ENCODE measurements at places on chromosomes 2 and 18.
A peak's percentile ranks its signal among the peaks of the same experiment; 100 is the strongest.

DNA sequence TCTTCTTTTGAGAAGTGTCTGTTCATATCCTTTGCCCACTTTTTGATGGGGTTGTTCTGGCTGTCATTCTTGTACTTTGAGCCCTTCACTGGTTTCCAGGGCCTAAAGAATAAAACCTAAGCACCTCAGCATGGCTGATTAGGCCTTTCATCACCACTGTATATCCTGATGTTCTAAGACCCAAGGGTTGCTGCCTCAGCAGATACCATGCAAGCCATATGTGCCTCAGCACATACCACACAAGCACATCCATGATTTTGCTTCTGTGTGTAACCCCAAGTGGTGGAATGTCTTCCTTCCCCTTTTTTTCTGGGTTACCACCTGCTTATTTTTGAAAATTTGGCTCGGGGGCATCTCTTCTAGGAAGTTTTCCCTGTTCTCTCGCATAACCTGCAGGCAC, 11.4 kb downstream of the RBKS start:
- DNase-seq = no peak

- DNase-seq = no peak
These were observed 292.0 kb downstream of the GBX2 start for GRCh38 chr2:235876099-235876679.

GRCh38 chr2:219697811-219698747, 70.6 kb downstream of the SLC4A3 start:
- DNase-seq = no peak

GRCh38 chr2:109213646-109214433, 84.8 kb downstream of the SH3RF3 start:
- peak; percentile 22 for DNase-seq

- no peak for DNase-seq
These were observed 814.2 kb downstream of the LRP1B start for GRCh38 chr2:141316606-141317005.

GRCh38 chr2:101199251-101199791, 48.1 kb upstream of the TBC1D8 start:
- DNase-seq = no peak

DNA sequence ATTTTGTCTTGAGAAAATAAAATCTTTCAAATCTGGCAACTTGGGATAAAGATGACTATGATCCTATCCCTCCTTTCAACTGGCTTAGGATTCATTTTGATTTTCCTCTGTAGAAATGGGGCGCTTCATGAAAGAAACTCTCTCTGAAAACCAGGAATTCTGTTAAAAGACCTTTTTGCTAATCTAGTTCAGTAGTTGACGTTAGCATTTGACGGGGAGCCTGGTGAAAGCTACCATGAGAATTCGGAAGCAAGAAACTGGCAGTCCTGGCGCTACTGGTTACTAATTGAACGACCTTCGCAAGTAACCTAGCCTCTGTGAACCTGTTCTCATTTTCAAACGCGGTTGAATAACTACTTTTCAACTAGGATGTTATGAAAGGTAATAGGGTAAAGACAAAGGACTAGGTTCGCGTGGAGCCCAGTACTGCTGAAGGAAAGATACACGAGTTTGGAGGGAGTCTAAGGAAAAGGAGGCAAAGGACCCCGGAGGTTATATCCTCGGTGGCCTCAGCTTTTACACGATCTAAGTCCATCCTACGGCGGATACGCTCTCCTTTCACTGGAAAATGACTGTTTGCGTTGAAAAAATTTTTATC, 604 bp upstream of the STK11IP start:
- DNase-seq = no peak

DNA sequence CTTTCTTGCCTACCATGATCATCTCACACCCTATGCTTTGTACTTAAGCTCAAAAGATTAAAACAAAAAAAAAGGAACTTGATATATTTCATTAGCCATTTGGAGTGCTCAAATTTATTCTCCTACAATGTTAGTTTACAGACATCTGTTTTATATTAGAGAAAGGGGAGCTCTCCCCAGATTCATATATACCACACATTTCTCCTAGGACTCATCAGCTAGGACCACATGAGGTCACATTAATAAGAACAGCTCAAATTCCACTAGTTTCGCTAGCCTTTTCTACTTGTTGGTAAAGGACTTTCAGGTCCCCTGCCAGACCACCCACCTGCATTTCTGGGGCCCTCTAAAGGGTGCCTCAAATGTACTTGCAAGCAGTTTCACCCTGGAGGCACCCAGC, 151.2 kb upstream of the MMADHC start:
- DNase-seq = no peak

DNA sequence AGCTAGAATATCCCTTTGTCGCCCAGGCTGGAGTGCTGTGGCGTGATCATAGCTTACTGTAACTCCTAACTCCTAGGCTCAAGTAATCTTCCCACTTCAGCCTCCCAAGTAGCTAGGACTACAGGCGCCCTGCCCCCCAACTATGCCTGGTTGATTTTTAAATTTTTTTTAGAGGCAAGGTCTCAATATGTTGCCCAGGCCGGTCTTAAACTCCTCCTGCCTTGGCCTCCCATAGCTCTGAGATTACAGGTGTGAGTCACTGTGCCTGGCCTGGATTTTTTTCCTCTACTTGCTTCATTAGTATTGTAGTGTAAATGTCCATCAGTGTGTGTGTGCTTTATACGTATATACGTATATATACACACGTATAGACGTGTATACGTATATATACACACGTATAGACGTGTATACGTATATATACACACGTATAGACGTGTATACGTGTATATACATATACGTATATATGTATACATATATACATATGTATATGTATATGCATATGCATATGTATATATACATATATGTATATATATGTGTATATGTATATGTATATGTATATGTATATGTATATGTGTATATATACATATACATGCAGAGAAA, 124.4 kb downstream of the DIS3L2 start:
- no peak for DNase-seq

GRCh38 chr2:96485751-96486651, 19.2 kb downstream of the NEURL3 start:
- peak; percentile 59 for DNase-seq

DNA sequence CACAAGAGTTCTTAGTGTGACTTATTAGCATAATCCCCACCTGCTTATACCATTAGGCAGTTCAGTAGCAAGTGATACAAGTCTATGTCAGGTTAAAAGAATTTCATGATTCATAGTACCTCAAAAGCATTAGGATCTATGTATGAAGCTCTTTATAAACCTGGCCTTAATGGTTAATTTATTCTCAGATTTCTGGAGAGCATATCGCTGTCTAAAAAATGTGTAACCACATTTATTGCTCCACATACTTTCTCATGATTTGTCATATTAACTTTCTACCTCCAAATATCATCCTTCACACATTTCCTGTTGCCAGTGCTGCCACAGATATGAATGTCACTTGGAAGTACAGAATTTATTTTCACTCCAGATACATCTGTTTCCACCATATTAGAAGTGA, 332.8 kb upstream of the MAP2 start:
- no peak for DNase-seq

GRCh38 chr2:240622531-240623235, 2.6 kb upstream of the GPR35 start:
- DNase-seq = no peak

DNA sequence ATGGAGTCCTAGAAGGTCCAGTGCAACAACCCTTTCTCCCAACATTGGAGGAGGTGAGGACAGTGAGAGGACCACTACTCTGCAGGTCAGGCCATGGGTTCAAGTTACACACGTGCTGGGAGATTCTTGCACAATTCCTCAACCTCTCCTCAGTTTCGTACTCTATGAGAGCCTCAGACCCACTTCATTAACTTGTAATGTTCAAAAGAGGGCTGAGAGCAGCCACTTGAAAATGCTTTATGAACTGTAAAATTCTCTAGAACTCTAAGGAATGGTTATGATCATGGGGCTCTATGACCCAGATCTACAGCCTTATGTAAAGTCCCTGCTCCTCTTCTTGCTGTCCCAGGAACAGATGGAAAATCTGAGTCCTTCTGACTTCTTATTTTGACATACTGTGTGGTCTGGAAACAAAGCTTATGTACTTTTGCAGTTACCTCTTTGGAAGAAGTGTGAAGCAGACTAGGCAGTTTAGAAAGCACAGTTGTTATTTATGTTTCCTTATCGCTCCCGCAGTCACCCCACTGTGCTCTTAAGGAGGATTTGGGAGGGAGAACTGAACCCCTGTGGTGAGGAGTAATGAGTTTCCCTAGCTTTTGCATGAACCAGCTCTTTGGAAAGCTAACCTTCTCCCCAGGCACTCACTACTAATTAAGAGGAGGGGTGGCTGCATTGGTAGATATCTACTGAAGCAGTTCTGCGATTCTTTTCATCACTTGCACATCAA, 296.6 kb downstream of the LRRTM1 start:
- DNase-seq = no peak

DNA sequence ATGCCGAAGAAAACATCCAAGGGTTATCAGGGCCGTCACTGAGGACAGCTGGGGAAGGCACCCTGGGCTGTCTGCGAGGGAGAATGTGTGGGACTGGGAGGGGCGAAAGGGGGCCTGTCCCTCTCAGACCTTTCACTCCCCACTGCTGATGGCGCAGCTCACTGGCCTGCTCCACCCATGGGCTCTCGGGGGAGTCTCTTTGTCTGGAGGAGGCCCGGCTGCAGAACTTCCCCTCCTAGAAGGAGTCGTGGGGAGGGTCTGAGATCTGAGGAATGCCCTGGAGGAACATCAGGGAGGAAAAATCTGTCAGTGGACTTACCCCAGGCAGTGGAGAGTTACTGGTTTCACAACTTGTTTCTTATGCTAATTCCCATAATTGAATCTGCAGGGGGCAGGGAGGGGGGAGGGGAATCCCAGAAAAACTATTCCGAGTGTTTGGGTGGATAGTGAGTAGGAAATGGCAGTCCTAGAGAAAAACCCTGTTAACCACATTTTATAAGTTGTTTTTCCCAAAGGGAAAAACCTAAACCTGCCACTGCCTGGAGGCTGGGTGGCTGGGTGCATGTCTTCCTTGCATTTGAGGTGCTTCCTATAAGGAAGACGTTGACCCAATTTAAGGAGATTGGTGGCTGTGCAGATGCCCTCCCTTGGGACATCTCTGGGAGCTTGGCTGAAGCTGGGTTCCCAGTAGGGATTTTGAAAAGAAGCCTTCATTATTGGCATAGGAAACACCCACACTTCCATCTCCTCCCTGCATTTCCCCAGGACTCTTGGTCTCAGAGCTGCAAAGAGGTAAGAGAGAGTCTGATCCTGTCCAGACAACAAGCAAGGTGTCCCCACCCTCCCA, 11.7 kb upstream of the SEMA4C start:
- DNase-seq = no peak

DNA sequence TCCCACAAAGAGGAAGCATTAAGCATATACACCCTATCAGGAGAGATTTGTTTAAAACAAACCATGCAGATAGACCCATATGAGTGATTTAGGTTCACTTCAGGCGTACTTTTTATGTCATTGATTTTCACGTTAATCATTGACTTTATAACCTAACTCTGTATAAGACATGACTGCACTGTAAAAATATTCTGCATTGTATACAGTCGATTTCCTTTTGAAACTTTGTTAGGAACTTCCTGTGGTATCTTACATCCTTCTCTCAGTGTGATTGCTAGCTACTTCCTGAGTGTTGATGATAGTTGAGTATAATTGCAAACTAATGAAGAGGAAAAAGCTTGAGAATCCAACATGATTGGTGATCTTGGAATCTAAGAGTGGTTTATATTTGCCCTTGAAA, 69.4 kb downstream of the XIRP2 start:
- no peak for DNase-seq

- DNase-seq = no peak
These were observed 272.9 kb upstream of the FIGN start for GRCh38 chr2:164008752-164009151.

Measured in stimulated activated CD8-positive, alpha-beta memory T cell treated with anti-CD3 and anti-CD28 coated beads, Interleukin-7, amount 100 ng/mL, for 24 hours (primary cell).